Non-pigmented ciliary epithelial cell (primary cell): ENCODE measurements at places on chromosomes 1 and 21.

DNA sequence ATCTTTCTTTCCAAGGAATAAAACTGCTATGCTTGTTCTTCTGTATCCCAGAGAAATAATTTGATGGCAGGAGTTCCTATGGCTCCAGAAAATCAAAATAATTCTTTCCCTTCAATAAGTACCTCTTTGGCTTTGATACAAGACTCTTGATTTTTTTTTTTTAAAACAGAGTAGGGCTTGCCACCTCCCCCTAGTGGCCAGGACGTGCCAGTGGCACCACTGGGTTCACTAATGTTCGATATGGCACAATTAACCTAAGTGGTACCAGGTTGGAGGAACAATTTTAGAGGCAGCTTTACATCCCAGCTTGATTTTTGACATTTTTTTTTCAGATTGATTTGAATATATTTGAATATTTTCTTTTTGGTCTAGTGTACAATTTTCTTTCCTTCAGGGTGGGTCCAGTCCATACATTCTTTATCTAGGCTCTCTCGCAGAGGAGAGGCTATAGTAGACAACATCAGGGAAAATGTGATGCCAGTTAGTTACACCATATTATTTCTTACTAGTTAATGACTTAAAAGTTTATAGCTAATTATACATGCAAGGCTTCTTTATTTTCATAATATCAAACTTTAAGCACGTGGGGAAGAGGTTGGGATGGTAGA lies 330.9 kb downstream of the S1PR1 start:
- no peak for DNase-seq

- no peak for DNase-seq
Observed at GRCh38 chr1:6701437-6702153, at the start of gene DNAJC11. Gene DNAJC11 (minus strand): TSS chr1:6701816. CDS start chr1:6701800, 16 bp downstream.

GRCh38 chr1:228939881-228940392 lies 204.7 kb downstream of the RHOU start:
- no peak for DNase-seq

DNA sequence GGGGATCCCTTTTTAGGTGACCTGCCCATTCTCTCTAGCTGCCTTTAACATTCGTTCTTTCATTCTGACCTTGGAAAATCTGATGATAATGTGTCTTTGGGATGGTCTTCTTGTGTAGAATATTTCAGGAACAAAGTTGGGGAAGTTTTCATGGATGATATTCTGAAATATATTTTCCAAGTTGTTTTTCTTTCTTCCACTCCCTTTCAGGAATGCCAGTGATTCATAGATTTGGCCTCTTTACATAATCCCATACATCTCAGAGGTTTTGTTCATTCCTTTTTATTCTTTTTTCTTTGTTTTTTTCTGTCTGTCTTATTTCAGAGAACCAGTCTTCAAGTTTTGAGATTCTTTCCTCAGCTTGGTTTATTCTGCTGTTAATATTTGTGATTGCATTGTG lies 13.9 kb upstream of the SCMH1 start:
- no peak for DNase-seq

DNA sequence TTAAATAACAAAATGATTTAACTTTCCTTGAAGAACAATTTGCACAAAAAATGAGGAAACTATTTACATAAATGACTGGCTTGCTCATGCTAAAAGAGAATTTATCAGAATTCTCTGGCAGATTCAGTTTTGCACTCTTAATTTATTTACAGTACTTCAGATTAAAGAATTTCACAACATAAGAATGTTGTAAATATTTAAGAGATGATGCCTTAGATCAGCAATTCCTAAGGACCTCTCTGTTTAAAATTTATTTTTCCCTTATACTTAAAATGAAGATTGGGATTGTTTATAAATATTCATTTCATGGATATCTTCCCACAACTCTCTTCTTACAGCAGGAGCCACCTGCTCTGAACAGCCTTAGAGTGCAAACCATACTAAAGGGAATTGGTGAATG lies 120.8 kb downstream of the OLFM3 start:
- no peak for DNase-seq

DNA sequence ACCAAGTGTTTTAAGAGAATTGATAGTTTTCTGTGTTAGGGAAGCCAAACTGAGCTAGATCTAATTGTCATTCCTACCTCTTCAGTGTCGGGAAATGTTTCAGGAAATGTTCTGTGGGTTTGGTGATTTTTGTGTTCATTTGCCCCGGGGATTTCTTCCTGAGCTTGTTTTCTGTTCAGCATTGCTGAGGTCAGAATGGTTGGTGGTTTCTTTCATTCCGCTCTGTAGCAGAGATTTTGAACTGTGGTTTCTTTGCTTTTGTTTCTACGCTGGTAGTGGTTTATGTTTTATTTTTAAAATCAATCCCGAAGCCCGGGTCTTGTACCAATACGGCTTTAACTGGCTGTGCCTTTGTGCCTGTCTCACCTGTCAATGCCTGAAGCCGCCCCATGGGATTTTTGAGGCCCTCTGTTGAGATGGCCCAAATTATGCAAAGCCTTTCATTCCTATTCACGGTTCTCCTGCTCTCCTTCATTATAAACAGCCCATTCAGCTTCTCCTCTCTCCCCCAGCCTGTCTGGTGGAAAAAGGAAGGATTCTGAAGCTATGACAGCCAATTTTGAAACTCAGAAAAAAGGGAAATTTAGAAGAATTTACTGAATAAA lies 417.2 kb upstream of the KAZN start:
- DNase-seq: no peak

DNA sequence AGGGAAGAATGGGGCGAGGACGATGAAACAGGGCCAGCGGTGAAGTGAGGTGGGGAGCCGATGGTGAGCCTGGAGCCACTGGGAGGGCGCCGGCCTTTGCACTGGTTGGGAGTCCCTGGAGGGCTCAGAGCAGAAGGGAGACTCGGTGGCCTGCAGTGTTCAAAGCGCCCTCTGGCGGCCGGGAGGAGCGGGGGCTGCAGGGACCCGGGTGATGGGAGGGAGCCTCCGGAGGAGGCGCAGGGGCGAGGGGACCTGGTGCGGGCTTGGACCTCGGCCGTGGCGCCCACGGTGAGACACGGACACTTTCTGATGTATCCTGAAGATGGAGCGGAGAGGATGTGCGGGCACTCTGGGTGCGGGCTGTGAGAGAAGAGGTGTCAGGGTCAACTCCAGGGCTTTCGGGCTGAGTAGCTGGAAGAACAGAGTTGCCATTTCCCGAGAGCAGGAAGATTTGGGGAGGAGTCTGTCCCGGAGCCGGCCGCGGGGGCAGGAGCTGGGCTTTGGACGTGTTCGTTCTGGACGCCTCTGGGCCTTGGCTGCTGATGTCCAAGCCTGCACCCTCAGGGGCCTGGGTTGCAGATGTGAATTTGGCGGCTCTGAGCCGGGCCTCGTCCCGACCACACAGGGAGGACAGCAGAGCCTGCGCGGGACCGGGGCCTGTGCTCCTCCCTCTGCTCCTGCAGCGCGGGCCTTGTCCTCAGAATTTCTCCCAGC lies 29.7 kb downstream of the HEYL start:
- peak; percentile 10 for DNase-seq

DNA sequence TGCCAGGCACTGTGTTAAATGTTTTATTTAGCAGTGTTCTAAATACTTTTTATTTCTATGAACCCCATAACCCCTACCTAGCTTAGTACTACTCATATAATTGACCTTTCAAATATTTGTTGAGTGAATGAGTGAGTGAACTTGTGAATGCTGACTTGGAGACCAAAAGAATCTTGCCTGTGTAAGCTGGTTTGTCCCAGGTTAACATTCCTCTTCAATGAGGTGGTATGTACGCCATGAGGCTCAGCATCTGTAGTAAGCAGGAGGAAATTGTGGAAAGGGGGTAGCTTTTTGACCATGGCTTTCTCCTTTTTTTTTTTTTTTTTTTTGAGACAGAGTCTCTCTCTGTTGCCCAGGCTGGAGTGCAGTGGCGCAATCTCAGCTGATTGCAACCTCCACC lies 14.6 kb downstream of the MED18 start:
- peak; percentile 76 for DNase-seq

DNA sequence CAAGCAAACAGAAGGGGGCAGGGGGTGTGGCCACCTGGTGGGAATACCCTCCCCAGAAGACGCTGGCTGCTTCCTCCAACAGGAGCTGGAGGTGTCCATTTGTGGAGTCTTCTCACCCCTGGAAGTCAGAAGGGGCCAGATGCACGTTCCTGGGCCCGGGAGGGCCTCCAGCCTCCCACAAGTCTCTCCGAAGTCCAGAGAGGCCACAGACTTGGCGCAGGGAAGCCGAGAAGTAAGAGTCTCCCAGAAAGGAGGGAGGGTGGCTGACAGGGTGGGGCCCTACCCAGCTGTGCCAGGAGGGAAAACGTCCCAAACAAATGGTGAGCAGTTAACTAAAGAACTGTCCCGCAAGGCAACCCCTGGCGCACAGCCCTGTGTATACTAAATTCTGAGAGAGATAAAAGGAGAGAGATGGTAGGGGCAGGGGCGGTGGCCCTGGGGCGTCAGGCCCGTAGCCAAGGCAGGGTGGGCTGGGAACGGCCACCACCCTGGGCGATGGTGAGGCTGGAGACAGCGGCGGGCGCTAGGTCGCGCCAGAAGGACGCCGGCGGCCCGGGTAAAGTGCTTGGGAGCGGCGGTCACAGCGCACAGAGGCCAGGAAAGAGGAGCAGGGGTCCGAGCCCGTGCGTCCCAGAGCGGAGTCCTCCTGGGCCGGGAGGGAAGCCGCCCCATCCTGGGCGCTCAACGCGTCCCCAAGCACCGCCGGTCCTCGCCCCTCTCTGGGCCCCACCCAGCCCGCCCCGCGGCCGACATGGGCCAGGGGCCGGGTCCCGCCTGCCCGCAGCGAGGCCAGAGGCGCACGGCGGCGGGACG lies 1.2 kb downstream of the CHD5 start:
- DNase-seq: no peak

DNA sequence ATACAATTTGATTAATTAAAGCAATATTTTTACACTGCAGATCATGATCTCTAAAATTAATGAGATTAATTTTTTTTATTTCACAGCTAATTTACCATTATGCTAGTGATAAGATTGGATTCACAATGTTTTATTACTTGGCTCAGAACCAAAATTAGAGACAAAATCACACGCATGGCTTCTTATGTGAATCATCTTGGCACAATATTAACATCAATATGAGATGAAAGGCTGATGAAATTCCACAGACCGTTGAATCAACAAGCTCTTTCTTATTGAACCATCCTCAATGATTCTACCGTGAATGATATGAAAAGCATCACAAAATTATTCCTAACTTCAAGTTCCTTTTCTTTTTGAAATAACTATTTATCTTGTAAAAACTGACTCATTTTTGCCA lies 544.9 kb downstream of the KCNT2 start:
- DNase-seq: no peak

DNA sequence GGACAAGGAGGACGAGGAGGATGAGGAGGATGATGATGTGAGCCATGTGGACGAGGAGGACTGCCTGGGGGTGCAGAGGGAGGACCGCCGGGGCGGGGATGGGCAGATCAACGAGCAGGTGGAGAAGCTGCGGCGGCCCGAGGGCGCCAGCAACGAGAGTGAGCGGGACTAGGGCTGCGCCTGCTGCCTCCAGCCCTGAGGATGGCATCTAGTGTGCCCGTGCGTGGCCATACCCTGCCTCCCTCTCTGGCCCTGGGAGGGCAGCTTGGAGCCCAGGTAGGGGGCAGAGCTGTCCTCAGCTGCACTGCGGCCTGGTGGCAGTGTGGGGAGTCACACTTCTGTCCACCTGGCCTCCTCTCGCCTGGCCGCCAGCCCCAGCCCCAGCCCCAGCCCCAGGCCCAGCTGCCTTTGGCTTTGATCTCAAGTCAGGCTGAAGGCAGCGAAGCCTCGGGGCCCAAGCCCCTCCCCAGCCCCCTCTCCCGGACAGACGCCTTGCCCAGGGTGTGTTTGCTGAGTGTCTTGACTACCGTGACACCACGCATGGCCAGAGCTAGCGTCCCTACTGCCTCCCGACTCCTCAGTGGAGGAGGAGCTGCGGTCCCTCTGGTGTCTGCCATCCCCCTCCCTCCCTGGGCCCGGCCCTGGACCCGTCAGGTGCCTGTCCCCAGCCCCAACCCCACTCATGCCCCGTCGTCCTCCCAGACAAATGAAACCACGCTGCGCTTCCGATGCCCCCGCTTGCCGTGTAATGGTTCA lies 155.2 kb downstream of the PEX14 start:
- DNase-seq: no peak

GRCh38 chr1:205976708-205977401 lies 26.3 kb downstream of the RAB7B start:
- DNase-seq: no peak

DNA sequence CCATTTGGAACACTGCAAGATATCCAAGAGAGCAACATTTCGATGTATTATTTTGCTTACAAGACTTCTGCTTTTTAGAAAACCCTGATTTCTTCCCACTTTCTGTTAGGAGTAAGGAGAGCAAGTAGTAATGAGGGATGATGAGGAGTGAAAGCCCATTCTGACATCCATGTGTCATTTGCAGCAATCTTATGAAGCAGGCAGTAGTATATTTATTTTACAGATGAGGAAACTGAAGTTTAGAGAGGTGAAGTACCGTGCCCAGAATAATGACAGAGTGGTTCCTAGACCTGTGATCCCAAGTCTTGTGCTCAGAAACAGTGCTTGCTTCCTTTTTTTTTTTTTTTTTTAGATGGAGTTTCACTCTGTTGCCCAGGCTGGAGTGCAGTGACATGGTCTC lies 7.1 kb upstream of the ZSCAN20 start:
- no peak for DNase-seq

- DNase-seq: no peak
Observed at GRCh38 chr1:202923533-202923932, 3.5 kb downstream of the KLHL12 start.

GRCh38 chr1:39900662-39901463 lies 854 bp downstream of the MYCL start:
- no peak for DNase-seq

- DNase-seq: no peak
Observed at GRCh38 chr21:39022466-39022862, 160.8 kb downstream of the PSMG1 start.

DNA sequence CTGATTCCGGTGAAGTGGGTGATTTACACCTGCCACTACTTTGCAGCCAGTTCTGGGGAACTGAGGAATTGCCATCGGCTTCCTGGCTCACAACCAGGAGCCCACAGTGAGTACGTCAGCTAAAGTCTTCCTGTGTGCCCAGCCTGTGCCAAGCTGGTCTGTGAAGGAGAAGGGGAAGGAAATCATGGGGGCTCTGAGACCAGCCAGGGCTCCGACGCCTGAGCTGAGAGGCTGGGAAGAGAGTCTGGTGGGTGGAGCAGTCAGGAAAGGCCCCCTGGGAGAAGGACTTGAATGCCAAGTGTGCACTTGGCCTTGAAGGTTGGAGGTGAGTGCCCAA lies 1.2 kb downstream of the LURAP1 start:
- DNase-seq: no peak

- peak; percentile 41 for DNase-seq
Observed at GRCh38 chr1:212430416-212430815, 2.3 kb upstream of the NENF start.

GRCh38 chr1:168833801-168834224 lies 104.8 kb upstream of the DPT start:
- DNase-seq: no peak

- no peak for DNase-seq
Observed at GRCh38 chr1:200980452-200980772, 43.1 kb downstream of the KIF21B start.

- no peak for DNase-seq
Observed at GRCh38 chr21:35678393-35678792, 381.9 kb downstream of the SETD4 start.

GRCh38 chr1:91816031-91816430 lies 69.9 kb downstream of the TGFBR3 start:
- DNase-seq: no peak
